ENCODE measurements at places on chromosomes 12 and 14. TPM values are rescaled to one million over a fixed set of nuclear protein-coding genes. Genes with fewer than 3 reads are reported as not detected.

MYO1H gene
- polyA plus RNA-seq = not detected

HOXC9 gene
- polyA plus RNA-seq = 1.1 TPM

- DNase-seq = no peak
Observed at GRCh38 chr12:57176846-57177245, 29.4 kb upstream of the LRP1-AS start.

- DNase-seq = no peak
Observed at GRCh38 chr12:66495709-66496108, 183.2 kb downstream of the GRIP1 start.

GRCh38 chr14:91861091-91861490, 6.2 kb downstream of the TC2N start:
- no peak for DNase-seq
